NCI-H446 (cell line): ENCODE measurements at places on chromosomes 11 and 22.

- DNase-seq = peak; percentile 39
Measured at GRCh38 chr11:113475160-113475761, at the start of gene DRD2. Gene DRD2 (minus strand): TSS chr11:113475398. CDS start chr11:113424651, 50,747 bp downstream.

DNA sequence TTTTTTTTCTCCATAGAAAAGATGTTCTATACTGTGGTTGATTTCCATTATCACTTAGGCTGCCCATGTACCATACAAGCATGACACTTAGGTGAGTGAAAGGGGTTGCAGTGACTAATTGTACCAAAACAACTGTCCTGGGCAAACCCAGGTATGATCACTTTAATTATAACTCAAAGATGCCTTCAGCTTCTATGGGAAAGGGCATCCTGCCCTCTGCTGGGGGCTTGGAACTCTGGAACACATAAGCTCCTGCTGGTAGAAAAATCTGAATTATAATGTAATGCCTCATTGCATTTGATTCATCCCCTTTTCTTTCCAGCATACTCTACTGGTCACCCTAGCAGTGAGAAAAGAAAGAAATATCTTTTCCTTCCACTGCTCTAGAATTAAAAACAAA is 206.3 kb downstream of the DDX10 start:
- DNase-seq = peak; percentile 37

GRCh38 chr11:43984519-43985385 is 42.3 kb downstream of the C11orf96 start:
- DNase-seq = no peak

GRCh38 chr11:127003260-127003981 is 2.9 kb upstream of the KIRREL3 start:
- DNase-seq = no peak

DNA sequence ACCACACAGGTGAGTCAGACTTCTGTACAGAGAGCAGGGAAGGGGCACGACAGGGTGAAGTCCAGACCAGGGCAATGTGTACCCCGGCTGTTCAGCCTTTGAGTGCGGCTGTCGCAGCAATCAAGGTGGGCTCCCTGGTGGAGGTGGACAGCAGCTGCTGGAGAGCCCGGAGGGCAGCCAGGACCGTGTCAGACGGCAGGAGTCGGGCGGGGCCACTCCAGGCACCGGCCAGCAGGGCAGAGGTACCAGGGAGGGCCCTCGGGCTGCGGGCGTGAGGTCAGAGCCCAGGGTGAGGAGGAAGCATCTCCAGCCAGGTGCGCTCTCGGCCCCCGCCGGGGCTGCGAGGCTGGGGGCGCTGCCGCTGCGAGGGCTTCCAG is 802 bp upstream of the PIM3 start:
- no peak for DNase-seq

DNA sequence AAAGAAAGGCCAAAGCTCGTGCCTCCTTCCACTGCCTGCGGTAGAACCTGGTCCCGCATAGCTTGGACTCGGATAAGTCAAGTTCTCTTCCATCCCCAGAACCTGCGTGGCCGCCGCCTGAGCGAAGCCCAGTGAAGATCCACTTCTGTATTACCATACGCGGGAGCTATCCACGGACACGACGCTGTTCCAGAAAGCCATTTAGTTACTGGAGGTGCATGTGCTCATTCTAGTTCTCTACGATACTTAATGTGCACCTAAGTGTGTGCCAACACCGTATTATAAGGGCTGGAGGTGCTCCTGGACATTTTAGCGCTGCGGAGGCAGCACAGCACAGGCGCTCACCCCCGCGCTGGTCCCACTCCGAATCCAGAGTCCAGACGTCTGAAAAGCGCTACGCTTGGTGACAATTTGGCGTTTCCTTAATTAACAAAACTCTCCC is 1.4 kb downstream of the WT1 start:
- DNase-seq = no peak

GRCh38 chr22:50139843-50140415 is 30.6 kb upstream of the PANX2 start:
- DNase-seq = no peak

GRCh38 chr22:38948181-38948940 is 9.0 kb upstream of the APOBEC3A start:
- DNase-seq = no peak

- DNase-seq = no peak
Measured at GRCh38 chr11:93510196-93510873, 32.9 kb downstream of the SMCO4 start.

DNA sequence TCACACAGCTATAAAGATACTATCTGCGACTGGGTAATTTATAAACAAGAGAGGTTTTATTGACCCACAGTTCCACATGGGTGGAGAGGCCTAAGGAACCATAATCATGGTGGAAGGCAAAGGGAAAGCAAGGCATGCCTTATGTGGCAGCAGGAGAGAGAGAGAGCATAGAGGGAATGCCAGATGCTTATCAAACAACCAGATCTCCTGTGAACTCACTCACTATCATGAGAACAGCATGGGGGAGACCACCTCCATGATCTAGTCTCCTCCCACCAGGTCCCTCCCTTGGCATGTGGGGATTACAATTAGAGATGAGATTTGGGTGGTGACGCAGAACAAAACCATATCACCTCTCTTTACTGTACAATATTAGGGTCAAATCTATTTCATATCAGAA is 1101.6 kb upstream of the RAG2 start:
- no peak for DNase-seq

DNA sequence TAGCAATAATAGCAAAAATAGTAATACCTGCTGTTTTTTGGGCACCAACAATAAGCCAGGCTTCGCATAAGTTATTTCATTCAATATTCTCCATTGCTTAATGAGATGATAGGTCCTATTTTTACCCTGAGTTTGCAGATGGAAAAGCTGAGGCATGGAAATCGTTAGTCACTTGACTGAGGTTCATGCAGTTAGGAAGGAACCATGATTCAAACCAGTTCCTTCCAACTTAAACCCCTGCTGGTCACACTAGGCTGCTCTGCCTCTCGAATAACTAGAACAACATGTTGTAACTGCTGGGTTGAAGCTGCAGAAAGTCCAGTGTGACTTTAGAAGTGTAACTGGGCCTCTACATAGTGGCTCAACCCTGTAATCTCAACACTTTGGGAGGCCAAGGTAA is 69.3 kb downstream of the SEZ6L start:
- DNase-seq = no peak

GRCh38 chr11:112087212-112087611 is 539 bp downstream of the SDHD start:
- DNase-seq = no peak

DNA sequence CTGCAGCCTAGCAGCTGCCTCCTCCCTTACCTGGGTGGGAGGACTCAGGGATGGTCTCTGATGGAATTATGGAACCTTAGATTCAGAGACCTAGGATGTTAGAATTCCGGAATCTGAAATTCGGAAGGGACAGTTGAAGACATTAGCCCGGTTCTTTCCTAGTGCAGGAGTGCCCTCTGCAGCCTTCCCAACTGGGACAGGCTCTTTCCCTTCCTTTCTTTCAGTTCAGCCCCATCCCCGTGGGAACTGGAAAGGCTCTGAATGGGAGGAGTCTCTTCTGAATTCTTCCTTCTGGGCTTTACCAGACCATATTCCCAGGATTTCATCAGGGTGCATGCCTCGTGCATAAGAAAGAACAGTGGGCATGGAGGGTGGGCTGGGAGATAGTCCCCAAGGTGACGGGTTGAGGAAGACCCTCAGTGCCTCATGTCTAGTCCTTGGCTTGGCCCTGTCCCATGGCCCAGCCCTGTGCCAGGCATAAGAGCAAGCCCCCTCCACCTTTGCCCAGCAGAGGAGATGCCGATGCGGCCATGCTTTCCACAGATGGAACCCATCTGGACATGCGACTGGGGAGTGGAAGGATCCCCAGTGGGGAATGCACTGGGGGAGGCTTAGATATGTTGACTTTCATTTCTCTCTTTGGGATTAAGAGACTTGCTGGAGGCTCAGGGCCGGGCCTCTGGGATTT is 14.4 kb downstream of the DNAJB13 start:
- DNase-seq = peak; percentile 46

DNA sequence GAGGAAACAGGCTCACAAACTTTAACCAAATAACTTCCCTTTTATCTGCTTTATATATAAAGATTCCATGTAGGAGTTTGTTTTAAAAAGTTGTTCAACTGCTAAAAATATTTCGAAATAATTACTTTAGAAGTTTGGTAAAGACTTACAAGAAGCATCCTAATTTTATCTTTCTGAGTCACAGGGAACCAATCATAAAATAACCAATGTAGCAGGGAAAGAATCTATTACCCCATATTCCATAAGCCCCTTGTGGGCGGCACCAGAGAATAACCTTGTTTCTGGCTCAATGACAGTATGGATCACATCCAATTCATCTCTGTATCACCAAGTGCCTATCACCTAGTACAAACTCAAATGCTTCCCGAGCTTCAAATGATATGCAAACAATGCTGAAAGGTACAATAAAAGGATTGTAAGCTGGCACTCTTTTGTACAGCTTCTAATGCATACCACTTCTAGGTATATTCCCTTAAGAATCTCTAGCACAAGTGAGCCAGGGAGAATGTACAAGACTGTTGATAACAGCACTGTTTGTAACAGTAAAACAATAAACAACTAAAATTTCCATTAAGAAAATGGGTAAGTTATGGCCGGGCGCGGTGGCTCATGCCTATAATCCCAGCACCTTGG is 158.4 kb downstream of the ATG16L2 start:
- no peak for DNase-seq

DNA sequence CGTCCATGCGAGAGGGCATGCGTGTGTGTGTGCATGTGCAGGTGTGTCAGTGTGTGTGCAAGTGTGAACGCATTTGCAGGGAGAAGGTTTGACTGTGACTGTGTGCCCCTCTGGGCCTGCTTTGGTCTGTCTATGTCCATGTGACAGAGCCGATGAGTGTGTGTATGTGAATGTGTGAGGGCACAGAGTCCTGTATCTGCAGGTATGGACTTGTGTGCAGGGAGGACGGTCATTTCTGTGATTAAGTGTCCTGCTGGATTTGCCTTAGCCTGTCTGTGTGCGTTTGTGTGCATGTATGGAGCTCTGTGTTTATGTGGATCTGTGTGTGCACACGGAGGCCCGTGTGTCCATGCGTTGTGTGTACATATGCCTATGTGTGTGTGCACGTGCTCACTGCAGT is 5.4 kb downstream of the EMID1 start:
- DNase-seq = no peak

DNA sequence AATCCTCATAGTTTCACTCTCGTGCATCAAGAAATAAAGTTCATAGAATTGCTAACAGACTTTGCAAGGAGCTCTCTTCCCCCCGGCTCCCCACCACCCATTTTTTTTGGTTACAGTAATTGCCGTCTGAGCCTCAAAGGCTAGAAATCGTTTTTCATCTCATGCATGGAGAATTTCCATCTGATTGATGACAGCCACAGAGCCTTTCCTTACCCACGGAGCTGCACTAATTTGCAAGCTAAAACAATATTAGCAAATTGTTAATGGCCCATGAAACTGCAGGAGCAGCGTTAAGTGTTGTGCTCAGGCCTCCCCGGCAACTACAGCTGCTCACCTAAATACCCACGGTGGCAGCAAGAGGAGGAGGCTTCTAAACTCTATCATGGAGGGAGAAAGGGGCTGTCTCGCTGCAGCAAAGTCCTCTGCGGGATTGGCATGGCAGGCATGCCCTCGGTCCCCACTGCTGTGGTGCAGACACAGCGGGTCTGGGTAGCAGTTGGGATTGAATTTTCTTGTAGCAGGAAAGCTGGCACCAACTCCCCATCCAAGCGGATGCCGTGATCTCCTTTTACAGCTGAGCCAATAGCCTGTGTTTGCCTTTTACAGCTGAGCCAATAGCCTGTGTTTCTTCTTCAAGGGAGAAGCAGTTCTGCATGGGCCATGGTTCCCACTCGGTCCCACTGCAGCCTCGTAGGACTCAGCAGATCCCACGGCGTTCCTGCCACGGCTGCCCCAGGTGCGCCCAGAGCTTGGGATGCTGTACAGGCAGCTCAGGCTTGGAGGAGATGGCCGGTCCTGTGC is 412.3 kb downstream of the BRD1 start:
- DNase-seq = no peak

DNA sequence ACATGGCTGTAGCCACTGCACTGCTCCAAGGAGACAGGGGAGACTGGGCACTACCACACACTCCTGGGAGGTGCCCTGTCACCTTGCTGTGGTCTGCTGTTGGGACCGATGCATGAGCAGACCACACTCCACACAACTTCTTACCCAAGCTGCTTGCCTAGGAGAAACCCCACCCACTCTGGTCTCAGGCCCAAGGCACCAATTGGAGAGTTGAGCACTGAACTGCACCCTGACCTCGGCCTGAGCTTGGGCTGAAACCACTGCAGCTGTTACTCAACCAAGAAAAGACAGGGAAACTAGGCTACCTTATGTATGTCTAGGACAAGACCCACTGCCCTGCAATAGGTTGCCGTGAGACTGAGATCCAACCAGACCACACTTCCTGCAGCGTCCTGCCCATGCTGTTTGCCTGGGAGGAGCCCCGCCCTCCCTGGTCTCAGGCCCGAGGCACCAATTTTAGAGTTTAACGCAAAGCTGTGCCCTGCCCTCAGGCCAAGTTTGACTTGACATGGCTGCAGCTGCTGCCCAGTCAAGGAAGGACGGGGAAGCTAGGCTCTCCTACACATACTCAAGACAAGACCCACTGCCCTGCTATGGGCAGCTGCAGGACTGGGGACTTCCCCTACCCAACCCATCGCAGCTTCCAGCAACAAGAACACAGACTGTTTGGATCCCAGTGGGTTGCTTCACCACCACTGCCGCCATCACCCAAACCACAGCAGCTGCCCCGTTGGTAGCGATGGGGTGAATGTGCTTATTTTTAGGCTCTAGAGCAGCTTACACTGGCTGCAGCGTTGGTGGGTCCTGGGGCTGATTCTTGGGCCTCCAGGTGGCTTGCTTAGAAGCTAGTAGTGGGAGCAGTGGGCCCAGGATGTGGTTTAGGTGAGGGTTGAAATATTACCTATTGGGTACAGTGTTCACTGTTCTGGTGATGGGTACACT is 66.8 kb downstream of the BRD1 start:
- DNase-seq = no peak

DNA sequence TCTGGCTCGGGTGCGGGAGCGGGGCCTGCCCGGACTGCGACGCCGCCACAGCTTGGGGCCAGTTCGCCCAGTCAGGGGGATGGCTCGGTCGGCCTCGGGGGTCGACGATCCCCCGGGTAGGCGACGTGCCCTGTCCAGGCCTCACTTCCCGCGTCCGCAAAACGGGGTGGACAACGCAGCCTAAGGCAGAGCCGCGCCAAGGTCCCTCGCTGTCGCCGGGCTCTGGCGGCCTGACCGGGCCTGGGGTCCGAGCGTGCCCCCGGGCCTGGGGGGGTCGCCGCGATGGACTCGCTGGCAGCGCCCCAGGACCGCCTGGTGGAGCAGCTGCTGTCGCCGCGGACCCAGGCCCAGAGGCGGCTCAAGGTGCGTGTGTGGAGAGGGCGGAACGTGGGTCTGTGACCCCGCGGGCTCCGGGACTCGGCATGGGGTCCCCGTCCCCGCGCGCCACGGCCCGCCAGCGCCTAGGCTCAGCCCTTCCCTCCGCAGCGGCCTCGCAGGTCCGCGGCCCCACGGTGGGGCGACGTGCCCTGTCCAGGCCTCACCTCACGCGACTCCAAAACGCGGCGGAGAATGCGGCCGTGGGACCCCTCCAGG is 4.2 kb downstream of the SEPTIN5 start:
- DNase-seq = no peak

- peak; percentile 11 for DNase-seq
Measured at GRCh38 chr22:37566903-37567798, 6.9 kb downstream of the CDC42EP1 start.
